ENCODE measurements at places on chromosomes 2 and 18.
A peak's percentile ranks its signal among the peaks of the same experiment; 100 is the strongest.

DNA sequence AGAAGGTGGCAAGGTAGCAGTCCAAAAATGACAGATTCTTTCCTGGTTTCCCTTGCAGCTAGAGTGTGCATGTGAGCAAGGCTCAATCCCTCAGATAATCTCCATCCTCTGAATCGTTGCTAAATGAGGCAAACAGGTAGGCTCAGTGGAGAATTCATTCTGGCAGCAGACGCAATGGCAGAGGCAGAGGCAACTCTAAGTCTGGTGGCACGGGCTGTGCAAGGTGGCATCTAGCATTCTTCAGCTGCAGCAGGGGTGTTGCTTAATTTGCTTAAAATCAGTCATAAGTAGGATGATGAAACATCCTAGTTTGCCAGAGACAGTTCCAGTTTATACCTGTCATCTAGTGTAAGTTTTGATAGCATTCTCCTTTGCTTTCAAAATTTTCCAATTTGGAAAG is 391.1 kb upstream of the MEX3C start:
- peak; percentile 27 for DNase-seq

DNA sequence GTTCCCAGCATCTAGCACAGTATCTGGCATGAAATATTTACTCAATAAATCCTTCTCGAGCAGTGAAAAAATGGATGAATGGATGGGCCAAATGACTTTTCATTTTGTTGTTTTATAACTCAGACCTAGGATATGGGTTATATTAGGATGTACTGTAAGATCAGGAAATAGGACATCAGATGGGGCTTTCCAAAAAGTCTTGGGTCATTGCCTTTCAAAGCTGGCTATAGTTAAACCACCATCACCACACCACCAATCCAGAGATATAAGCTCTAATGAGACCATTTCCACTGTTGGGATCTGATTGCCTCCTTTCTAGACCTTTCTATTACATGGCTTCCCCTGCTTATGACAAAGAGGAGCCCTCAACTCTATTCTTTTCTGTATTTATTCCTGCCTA is 525.0 kb upstream of the TCF4 start:
- DNase-seq, result no peak

- DNase-seq, result no peak
Measured at GRCh38 chr2:98909317-98910211, 26.5 kb downstream of the CRACDL start.

GRCh38 chr2:180208841-180209240 is 201.7 kb upstream of the CWC22 start:
- no peak for DNase-seq

DNA sequence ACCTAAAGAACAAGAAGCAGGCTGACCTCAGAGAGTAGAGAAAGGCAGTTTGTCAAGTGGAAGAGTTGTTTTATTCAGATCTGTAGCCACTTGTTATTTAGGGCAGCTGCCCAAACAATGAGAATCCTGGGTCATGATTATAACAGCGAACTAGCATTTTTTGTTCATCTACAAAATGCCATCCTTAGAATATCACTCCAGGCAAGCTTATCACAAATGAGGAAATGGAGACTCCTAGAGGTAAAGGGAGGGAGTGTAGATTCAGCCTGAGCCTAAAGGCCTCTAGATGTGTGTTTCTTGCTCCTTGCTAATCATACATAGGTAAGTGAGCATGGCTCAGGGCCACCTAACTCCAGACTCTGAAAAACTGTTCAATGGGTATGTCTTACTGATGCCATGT is 126.1 kb downstream of the HNMT start:
- no peak for DNase-seq

GRCh38 chr2:218168635-218169462 is 2.1 kb upstream of the CXCR1 start:
- DNase-seq, result peak; percentile 57

Measured in head of caudate nucleus (tissue), 42 donors.